ENCODE measurements at places on chromosomes 3 and 15.

DNA sequence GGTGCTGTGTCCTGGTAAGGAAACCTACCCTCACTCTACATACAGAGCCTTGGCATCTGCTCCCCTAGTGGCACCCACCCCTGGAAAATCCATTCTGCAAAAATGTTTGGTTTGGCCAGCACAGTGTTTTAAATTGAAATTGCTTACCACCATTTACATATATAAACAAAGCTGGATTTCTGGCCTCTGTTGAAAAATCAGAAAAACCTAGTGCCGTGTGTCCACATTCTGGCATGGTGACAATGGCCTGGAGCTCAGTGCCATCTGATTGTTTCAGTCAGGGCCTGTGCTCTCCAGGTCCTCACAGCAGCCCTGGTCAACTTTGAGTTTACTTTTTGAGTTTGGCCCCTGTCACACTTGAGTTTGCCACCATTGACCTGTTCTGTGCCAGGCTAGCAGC is 2.9 kb upstream of the IL17RC start:
- DNase-seq = no peak

DNA sequence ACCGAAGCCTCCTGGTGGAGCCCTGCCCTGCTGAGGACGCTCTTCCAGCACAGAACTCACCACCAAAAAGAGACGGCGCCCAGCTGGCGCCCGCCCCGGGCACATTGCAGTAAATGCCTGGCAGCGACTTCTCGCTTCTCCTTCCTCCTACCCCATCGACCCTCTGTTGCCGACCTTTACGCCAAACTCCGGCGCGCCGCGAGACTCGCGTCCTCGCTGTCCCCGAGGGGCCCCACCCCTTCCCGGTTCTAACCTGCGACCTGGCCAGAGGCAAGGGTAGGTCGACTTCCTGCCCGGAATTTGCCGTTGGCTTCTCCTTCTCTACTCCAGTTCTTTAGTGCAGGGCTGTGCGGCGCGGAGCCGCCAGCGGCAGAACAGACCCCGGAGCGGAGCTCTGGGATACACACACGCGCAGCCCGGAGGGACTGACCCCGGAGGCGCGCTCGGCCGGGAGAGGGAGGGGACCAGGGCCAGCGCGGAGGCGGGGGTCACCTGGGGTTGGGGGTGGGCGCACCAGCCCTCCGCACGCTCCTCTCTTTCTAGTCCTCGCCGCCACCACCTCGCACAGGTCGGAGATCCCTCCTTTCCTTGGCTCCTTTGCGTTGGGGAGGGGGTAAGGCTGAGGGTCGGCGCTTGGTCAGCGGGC is 226.6 kb upstream of the AZI2 start:
- peak; percentile 65 for DNase-seq

DNA sequence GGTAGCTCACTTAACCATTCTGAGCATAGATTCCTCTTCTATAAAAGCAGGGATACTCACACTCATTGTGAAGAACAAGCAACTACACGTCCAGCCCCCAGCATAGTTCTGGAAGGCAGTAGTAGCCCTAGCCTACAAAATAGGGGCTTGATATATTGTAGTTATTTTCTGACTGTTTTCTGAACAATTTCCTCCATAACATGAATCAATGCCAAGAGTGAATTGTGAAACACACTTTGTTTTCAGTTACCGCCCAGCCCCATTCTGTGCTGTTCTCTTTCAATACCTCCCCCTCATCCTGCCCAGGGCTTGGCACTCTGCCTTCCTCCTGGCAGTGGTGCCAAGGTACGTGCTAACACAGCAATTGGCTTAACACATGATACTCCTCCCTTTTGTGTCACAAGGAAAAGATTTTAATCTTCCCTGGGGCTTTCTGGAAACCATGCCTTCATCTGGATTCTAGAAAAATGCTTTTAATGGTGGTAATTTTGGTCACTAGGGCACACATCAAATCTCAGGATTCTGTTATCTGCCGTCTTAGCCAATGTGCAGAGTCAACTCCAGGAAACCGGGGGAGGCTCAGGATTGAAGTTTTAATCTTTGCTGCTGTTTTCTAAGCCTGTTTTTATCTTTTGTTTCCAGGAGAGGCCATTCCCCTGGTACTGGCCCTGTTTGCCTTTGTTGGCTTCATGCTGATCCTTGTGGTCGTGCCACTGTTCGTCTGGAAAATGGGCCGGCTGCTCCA is 37.2 kb downstream of the IL20RB start:
- DNase-seq = peak; percentile 81

- DNase-seq = no peak
These were observed 41.6 kb upstream of the TMEM87A start for GRCh38 chr15:42314818-42315217.

- peak; percentile 20 for DNase-seq
These were observed 16.6 kb upstream of the EHHADH start for GRCh38 chr3:185270262-185270955.

- no peak for DNase-seq
These were observed 7.3 kb upstream of the CFAP91 start for GRCh38 chr3:119695480-119695879.

GRCh38 chr3:42673082-42673481 is 12.3 kb upstream of the KLHL40 start:
- DNase-seq = no peak

DNA sequence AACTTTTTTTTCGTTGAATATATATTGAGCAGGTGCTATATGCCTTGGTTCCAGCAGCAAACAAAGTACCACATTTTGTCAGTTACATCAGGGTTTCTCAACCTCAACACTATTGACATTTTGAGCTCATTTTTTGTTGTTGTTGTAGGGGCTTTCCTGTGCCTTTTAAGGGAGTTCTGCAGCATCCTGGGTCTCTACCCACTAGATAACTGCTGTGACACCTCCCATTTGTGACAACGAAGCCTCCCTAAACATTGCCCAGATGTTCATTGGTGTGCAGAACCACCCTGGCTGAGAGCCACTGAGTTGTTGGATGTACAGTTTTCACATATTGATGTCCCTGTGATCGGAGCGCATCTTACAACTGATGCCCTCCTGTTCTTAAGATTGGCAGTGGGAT is 382.6 kb downstream of the PTPRG start:
- DNase-seq = no peak

DNA sequence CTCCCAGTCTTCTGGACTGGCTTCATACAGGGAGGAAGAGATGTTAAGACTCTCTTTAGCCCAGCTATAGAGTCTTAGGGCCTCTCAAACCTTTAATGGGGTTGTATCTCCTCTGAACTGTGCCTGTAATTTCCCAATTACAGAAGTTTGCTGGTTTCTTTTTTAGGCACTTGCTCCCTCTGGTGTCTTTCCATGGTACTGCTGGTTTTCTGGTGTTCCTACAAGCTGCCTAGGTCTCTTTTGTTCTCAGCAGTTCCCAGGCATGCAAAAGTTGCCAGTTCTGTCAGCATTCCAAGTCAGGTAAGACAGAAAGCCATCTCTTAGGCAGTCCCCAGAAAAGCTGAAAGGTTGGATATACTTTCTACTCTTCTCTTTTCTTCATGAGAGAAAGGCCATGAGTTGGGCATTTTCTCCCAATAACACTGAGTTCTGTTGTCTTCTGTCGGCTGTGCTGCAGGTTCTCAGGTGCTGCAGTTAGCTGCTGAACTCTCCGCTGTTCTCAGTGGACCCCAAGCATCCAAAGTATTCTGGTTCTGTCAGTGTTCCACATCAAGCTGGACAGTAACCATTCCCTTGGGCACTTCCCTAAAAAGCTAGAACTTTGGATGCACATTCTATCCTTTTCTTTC is 54.4 kb upstream of the EHHADH start:
- DNase-seq = peak; percentile 37

DNA sequence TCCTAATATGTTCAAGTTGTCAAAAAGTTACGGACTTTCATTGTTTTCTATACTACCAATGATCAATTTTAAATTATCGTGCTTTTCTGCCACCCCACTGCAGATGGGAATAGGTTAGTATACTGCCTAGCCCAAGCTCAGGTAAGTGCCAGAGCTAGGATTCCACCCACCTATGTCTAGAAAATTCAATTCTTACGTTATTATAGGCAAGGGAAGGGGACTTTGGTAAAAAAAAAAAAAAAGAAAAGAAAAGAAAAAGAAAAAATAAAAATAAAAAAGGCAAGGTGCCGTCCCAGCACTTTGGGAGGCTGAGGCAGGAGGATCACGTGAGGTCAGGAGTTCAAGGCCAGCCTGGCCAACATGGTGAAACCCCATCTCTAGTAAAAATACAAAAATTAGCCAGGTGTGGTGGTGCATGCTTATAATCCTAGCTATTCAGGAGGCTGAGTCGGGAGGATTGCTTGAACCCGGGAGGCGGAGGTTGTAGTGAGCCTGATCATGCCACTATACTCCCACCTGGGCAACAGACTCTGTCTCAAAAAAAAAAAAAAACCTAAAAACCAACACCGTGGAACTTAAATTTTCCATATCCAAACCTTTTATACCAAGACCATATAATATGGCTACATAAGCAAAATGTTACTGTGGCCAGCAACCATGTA is 1.3 kb downstream of the RPL22L1 start:
- DNase-seq = no peak

- no peak for DNase-seq
These were observed 3.5 kb upstream of the POPDC2 start for GRCh38 chr3:119663885-119664284.

DNA sequence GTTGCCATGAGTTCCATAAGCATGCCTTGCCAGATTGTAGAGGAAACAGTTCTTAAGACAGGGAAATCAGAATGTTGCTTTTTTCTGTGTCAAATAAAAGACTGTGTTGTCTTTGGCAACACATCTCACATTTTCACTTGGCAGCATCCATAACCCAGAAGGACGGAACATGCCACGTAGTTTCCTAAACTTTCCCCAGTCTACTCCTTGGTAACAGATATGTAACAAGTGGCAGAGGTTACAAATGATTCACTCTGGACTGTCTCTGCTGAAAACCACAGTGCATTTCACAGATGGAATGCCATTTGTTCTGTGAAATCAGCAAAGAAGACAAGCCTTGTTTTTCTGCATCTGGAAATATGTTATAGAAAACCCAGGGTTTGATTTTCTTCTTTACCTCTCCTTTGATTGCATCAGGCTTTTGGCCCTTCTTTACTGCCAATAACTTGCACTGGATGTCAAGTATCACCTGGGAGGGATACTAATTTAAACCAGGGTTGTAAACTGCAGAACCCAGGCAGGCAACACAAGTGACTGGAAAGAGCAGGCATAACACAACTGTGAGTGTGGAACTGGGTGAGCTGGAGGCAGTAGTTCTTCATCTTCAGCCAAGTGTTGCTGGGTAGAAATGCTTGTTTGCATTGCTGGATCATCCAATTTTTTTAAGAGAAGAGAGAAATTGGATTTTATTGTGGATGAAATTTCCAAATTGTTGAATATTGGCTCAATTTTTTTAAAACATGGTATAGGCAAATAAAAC is 124.4 kb upstream of the FOXB1 start:
- DNase-seq = no peak

DNA sequence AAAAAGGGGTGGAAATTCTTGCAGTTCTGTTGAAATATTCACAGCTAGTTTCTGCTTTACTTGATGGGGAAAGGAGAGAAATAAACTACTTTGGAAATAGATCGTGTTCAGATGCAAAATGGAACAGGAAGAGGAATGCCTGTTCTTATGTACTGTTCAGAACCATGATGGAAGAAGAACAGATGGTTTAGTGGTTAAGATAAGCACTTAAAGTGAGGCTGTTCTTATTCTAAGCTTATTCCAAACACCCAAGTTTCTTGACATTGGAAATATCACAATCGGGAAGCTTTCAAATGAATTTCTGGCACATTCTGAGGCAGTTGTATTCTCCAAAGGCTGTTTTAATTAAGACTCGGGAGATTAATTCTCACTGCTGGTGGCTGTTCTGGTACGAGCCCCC is 228.5 kb downstream of the LSAMP start:
- no peak for DNase-seq

GRCh38 chr3:81761904-81762580 is 597 bp upstream of the GBE1 start:
- no peak for DNase-seq

GRCh38 chr15:22228101-22228762 is 147.9 kb downstream of the OR4M2 start:
- no peak for DNase-seq

DNA sequence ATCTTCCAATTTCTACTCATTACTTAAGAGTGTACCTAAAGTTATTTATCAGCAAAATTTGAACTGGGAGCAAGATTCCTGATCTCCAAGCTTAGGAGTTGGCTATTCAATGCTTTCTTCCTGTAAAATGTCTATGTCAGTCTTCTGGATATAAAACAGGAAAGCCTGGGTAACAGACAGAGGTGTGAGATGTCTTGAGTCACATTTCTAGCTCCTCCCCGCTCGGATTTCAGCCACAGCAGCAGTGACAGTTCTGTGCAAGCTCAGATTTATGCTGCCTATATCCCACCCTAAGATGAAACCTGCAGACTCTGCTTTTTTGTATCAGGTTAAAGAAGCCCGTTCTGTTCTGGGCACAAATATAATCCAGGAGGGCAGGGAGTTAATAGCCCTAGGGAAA is 2.1 kb upstream of the ARMC8 start:
- no peak for DNase-seq

- DNase-seq = no peak
These were observed 24.6 kb upstream of the GATA2 start for GRCh38 chr3:128517648-128518047.

DNA sequence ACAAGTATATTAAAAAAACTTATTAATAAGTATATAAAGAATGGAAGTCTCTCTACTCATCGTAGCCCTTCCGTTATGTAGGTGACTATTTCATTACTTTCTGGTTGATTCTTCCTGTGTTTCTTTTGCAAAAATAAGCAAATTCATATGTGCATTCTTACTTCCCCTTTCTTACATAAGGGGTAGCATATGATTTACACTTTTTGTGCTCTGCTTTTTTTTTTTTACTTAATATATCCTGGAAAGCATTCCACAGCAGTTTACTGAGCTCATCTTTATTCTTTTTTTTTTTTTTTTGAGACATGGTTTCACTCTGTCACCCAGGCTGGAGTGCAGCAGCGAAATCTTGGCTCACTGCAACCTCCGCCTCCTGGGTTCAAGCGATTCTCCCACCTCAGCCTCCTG is 12.9 kb downstream of the SCAMP5 start:
- DNase-seq = no peak

DNA sequence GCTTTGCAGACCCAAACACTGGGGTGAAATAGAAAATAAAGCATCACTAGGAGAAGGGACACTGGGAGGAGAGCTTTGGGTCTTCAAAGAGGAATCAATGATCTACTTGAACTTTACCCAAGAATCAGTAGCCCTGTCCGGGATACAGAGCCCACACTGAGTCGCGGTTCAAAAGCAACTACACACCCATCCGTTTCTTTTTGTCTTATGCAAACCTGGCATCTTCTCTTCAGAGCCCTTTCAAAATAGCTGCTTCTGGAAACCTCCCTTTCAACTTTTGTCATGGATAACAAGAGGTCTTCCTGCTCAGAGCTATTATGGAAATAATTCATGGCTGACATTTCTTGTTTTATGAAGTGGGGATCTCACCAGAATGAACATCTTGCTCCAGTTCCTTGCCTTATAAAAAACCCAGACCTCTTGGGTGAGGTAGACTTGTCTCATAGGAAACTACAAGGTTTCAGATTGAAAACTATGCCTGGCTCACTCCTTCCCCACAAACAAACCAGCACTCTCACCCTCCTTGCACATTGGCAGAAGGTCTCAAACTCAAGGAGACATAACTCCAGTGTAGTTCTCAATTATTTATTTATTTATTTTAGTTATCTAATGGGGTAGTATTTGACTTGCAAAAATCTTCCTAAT is 115.1 kb upstream of the ARHGEF3 start:
- no peak for DNase-seq

GRCh38 chr3:133277813-133278212 is 122.0 kb upstream of the BFSP2 start:
- DNase-seq = no peak

Measured in NCI-H1092 treated with DMSO at 0.1 percent for 48 hours (cell line).